SJCRH30 (cell line): ENCODE measurements at places on chromosomes 12 and 14. TPM values are rescaled to one million over a fixed set of nuclear protein-coding genes. Genes with fewer than 3 reads are reported as not detected.

GRCh38 chr12:9794484-9795093 is 32.7 kb upstream of the KLRF1 start:
- H3K4me3 ChIP-seq: no peak overlapping the region
- H3K4me1 ChIP-seq: no peaks in the 10 kb centered on the region; the same call in 1 of the 2 replicates
- no peak overlapping the region for H3K27ac ChIP-seq
- DNase-seq: no peak
- no peaks in the 10 kb centered on the region for H3K36me3 ChIP-seq

- H3K4me1 ChIP-seq: peaks cover 10% of the 10 kb centered on the region
- no peaks in the 10 kb centered on the region for H3K27me3 ChIP-seq
- no peak for DNase-seq
- H3K27ac ChIP-seq: no peak overlapping the region
- H3K36me3 ChIP-seq: no peaks in the 10 kb centered on the region
These were observed 42.6 kb upstream of the PTPRR start for GRCh38 chr12:70963081-70963660.

GRCh38 chr12:6330999-6331714 is 10.7 kb downstream of the TNFRSF1A start:
- H3K27ac ChIP-seq: no peak overlapping the region
- peaks cover 10% of the 10 kb centered on the region for H3K4me1 ChIP-seq
- H3K36me3 ChIP-seq: peaks cover 19% of the 10 kb centered on the region
- no peaks in the 10 kb centered on the region for H3K27me3 ChIP-seq

- DNase-seq: no peak
- H3K4me3 ChIP-seq: no peak overlapping the region
- H3K27ac ChIP-seq: no peak overlapping the region
- no peaks in the 10 kb centered on the region for H3K36me3 ChIP-seq
- no peaks in the 10 kb centered on the region for H3K4me1 ChIP-seq
These were observed 630.0 kb upstream of the TBX3 start for GRCh38 chr12:115313929-115314328.

DNA sequence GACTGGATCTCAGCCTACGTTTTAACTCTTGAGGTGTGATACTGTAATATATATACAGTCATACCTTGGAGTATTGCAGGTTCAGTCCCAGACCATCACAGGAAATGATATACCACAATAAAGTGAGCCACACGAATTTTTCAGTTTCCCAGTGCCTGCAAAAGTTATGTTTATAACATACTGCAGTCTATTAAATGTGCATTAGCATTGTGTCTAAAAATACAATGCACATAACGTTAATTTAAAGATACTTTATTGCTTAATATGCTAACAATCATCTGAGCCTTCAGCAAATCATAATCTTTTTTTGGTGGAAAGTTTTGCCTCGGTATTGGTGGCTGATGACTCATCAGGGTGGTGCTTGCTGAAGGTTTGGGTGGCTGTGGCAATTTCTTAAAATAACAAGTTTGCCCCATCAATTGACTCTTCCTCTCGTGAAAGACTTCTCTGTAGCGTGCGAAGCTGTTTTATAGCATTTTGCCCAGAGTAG is 18.9 kb downstream of the PYROXD1 start:
- DNase-seq: no peak
- no peaks in the 10 kb centered on the region for H3K4me1 ChIP-seq
- H3K27me3 ChIP-seq: no peaks in the 10 kb centered on the region

DNA sequence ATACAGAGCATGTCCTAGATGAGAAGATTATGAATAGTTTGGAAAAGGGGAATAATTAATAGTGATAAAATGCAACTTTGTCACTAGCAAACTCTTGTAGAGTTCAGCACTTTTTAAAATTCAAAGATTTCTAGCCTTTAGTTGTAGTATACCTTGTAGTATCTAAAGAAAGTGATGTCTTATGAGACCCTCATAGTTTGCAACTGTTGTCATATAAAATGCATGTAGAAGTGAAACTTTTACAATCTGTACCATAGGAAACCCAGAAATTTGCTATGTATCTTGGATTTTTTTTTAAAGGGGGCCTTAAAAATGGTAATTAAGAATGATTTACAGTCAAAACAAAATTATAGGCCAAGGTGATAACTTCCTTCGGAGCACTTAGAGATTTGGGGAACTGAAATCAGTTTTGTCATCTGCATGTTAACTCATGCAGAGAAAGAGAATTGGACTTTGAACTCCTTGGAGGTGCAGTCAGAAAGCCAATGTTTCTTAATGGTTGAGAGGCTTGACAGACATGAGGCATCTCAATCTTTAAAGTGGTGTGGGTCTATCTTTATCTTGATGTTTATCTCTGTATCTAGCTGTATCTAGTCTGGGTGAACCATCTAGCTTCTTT is 1.3 kb downstream of the LRRK2 start:
- DNase-seq: no peak
- H3K4me3 ChIP-seq: no peak overlapping the region
- H3K36me3 ChIP-seq: no peaks in the 10 kb centered on the region
- H3K27me3 ChIP-seq: no peaks in the 10 kb centered on the region
- no peaks in the 10 kb centered on the region for H3K4me1 ChIP-seq

- peaks cover under 1% of the 10 kb centered on the region for H3K4me1 ChIP-seq
- no peak overlapping the region for H3K27ac ChIP-seq
- no peak overlapping the region for H3K4me3 ChIP-seq
- DNase-seq: no peak
- no peaks in the 10 kb centered on the region for H3K27me3 ChIP-seq
- H3K36me3 ChIP-seq: no peaks in the 10 kb centered on the region
These were observed 42.0 kb downstream of the GUCY2C start for GRCh38 chr12:14654416-14654815.

DNA sequence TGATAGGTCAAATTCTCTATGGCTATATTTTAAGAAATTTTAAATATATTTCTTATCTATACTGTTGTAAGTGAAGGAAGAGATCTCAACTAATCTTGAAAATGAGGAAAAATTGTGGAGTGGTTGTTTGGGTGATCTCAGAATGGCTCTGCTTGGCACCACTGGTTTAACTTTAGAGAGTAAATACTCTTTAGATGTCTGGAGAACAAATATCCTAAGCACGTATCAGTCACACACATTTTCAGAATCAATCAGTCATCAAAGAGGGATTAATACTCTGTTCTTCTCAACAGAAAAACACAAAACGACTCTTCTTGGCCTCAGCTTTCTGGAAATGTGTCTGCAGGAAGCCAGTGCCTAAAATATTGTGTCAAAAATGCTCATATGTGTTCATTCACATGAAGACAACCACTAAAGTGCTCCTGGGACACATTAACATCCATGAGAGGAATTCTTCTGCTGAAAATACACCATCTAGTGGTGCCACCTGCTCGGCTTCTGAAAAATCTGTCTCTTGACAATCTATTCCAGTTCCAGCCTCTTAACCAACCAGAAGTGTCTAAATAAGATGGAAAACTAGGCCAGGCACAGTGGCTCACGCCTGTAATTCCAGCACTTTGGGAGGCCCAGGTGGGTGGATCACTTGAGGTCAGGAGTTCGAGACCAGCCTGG is 81.1 kb upstream of the CCDC198 start:
- H3K36me3 ChIP-seq: no peaks in the 10 kb centered on the region
- DNase-seq: no peak
- H3K4me3 ChIP-seq: no peak overlapping the region

Gene VRK1
- total RNA-seq: 119 and 124 TPM in 2 replicates

Gene SLC39A5
- not detected in 2 replicates for total RNA-seq

Gene NXPH4
- 91.1 and 92.7 TPM in 2 replicates for total RNA-seq

Gene KCNH3
- total RNA-seq: 0.03 and 0.12 TPM in 2 replicates

Gene KRT82
- not detected in 2 replicates for total RNA-seq

Gene CAPZA3
- not detected in 2 replicates for total RNA-seq
